ENCODE measurements at places on chromosomes 3 and 15. TPM values are rescaled to one million over a fixed set of nuclear protein-coding genes. Genes with fewer than 3 reads are reported as not detected.

DNA sequence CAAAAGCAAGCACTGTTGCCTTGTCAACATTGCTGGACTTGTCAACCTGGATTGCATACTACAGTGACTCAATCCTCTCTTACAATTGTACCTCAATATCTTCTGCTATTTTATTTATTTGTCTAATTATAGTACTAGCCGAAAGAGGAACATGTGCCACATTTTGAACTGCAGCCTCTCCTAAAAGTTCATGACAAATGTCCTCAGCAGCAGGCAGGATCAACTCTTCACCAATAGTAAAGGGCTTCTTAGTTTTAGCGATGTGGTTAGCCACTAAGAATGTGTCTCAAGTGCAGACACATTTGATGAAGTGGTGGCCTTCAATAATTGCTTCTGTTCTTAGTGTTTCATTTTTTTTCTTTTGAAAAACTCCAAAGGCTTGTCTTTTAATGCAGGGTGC, 13.2 kb downstream of the DOCK3 start:
- ATAC-seq, result no peak

DNA sequence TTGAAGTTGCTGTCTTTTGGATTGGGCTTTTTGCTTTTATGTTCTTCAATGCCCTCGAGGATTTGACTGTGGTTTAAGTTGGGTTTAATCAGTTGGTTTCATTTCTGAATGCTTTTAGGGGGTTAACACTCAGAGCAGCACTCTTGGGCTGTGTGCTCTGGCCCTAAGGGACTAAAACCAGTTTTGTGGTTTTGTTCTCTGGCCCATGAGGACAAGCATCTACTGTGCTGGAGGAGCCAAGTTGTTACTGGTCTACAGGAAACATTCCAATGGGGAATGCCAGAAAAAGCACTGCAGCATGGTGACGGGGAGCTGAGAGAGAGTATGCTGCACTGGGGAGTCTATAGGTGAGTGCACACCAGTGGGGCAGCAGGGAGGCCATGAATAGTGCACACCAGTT, 596.9 kb downstream of the ZBBX start:
- ATAC-seq, result no peak

DNA sequence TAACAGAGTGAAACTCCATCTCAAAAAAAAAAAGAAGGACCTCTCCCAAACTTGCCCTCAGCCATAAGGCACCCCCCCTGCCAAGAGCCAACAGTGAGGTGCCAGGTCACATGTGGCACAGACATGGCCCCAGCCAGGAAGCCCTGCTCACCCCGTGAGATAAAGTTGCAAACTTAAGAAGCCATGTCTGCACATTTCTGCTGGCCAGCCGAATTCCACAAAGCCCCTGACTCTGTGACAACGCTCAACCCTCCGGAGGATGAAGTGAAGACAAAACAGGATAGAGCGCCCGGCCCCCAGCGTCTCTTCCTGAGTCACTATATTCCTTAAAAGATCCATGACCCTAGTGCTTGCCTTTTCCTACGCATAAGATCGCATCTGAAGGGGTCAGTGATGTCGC, 188.1 kb downstream of the XXYLT1 start:
- no peak for ATAC-seq

- ATAC-seq, result peak; percentile 69
Observed at GRCh38 chr15:93144463-93145236, 55.6 kb upstream of the RGMA start.

DNA sequence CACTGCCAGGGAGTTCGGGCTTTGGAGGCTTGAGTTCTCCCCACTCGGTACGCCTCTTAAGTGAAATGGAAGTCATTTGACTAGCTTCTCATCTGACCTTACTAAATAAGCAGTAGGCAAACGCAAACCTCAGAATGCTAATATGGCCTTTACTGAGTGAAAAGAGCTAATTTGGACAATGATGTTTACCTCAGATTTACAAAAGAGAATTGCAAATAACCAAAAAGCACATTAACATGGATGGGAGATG, 1.6 kb upstream of the RNU6-1 start:
- no peak for ATAC-seq

GRCh38 chr3:129686941-129687340, 80.5 kb upstream of the PLXND1 start:
- no peak for ATAC-seq

DNA sequence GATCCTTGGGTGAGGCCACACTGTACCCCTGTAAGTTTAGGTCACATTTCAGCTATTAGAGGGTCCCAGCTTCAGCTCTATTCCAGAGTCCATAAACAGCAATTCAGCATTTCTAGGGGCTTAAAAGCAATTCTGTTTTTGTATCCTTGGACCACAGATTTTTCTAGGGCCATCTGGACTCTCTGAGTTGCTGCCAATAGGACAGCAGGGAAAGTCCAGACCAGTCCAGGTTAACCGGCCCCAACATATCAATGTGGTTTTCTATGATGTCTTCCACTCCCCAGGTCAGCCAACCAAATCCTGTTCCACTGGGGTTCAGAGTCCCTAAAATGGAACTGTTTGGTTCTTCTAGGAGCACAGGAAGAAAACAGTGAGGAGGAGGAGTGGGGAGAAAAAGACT, 40.0 kb downstream of the TYRO3 start:
- ATAC-seq, result no peak

DNA sequence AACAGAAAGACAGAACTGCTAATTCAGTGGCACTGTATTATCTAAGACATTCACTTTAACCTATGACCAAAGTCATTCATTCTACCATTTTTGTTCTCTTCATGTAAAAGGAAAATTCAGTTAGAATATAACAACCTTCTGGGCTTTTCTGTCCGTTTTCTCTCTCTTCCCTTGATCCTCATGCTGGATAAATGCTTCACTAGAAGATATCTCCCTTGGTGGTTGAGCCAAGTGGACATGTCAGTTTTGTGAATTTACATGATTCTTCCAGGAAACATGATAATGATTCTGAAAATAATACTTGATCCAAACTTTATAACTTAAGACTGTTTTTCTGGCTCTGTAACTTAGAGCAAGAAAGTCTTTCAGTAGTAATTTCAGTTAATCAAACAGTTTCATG, 1012.2 kb downstream of the SQOR start:
- ATAC-seq, result no peak

GRCh38 chr15:31360843-31361763, 34.5 kb downstream of the KLF13 start:
- no peak for ATAC-seq

GRCh38 chr3:49500205-49500731, 30.2 kb downstream of the DAG1 start:
- no peak for ATAC-seq

- ATAC-seq, result no peak
Observed at GRCh38 chr15:94206463-94207167, 24.7 kb upstream of the MCTP2 start.

Gene MFAP1
- 27.2 TPM for total RNA-seq

Gene HMG20A
- total RNA-seq, result 23.2 TPM

Gene PRR20G
- not detected for total RNA-seq

Gene ATP13A5
- total RNA-seq, result 1.4 TPM

Gene HYAL1
- total RNA-seq, result 4.8 TPM

Gene SCG5
- 4.2 TPM for total RNA-seq

Gene GREM1
- total RNA-seq, result 64.8 TPM

Data from gastroesophageal sphincter (tissue), 4 donors.